ENCODE measurements at places on chromosomes 7 and 10.

DNA sequence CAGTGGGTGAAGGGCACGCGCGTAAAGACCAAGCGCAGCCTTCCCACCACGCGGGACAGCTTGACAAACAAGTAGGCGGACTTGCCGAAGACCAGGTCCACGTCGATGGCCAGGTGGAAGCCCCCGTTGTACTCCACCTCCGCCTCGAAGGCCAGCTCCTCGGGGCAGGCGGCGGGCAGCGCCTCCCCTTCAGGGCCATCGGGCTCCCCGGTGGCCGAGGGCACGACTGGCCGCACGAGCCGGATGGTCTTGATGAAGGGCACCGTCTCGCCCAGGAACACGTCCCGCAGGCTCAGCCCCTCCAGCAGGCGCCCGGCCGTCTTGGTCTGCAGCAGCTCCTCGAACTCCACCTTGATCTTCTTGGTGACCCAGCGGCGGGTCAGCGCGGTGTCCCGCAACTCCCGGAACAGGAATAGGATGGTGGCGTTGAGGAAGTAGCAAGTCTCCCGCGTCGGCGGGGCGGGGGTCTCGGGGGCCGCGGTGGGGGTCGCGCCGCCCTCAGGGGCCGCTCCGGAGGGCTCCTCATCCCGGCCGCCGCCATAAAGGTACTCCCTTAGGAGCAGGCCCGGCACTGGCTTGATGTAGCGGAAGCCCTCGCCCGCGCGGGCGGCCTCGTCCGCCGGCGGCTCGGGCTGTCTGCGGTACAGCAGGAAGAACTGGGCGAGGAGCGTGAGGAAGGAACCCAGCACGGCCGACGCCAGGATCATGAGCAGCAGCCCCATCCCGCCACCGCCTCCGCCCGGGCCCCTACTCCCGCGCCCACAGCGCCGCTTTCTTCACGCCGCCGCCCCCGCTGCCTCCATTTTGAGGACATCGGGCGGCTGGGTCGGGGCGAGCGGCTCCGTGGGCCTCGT lies 507 bp downstream of the PDZD8 start:
- DNase-seq, result no peak

GRCh38 chr10:74079936-74080590 lies 70.6 kb downstream of the AP3M1 start:
- DNase-seq, result no peak

DNA sequence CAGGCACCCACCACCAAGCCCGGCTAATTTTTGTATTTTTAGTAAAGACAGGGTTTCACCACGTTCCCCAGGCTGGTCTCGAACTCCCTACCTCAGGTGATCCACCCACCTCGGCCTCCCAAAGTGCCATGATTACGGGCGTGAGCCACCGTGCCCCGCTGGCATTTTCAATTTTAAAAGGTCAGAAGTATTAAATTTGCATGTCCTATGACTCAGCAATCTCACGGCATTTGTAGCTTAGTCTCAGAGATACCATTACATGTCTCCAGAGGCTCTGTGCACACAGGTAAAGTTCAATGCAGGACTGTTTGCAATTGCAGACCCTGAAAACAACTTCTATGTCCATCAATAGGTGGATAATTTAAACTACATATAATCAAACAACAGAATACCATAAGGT lies 99.2 kb downstream of the DLG5 start:
- DNase-seq, result no peak

DNA sequence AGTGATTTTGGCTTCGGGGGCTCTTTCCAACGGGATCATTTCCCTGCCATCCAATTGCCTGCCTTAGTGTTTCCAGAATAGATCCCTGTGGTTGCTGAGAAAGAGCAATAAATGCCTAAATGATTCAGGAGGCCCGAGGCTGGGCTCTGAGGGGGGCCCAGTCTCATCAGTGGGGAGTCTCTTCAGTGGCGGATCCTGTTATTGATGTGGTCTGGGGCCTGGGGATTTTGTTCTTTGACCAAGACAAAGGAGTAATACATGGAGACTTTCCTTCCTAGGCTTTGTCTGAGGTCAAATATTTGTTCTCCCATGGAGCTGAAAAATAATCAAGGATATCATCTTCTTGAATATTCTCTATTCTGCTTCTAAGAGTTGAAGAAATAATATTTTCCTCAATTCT lies 40.8 kb downstream of the TAS2R41 start:
- DNase-seq, result no peak

- no peak for DNase-seq
Observed at GRCh38 chr10:101061624-101062231, at the start of gene KAZALD1. TSS of gene KAZALD1 (plus strand) at chr10:101061989. CDS start at chr10:101062593, 604 bp downstream.

- no peak for DNase-seq
Observed at GRCh38 chr10:115093286-115093775, at the start of gene ATRNL1. TSS of gene ATRNL1 (plus strand) at chr10:115093365. CDS start at chr10:115093751, 386 bp downstream.

DNA sequence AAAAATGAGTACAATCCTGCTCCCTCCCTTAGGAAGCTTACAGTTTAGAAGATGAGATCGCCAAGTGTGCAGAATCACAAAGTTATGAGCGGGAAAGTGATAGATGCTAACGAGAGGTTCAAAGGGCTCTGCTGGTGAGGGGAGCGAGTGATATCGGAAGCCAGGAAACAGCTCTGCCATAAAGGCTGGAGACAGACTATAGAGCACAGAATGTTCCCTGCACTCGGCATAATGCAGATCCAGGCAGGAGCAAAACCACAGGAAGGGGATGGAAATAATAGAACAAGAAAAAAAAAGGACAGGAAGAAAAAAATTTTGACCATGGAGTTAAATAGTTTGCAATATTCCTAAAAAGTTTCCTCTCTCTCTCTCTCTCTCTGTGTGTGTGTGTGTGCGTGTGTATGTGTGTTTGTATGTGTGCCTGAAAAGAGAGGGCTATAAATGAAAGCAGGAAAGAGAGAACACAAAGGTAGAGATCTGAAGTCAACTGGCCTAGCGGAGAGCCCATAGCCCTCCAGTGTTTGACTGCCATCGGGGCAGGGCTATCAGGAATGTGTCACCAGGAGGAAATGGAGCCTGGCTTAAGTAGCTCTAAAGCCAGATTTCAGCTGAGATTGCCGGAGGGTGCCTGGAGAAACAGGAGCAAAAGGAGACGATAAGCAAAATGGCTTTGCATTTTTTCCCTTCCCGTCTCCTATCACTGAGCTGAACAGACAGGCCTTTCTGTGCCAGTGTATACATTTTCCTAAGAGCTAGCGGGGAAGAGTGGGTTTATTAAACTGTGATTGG lies 175.8 kb upstream of the LYZL1 start:
- no peak for DNase-seq

- no peak for DNase-seq
Observed at GRCh38 chr7:33186192-33186591, 56.8 kb downstream of the BBS9 start.

DNA sequence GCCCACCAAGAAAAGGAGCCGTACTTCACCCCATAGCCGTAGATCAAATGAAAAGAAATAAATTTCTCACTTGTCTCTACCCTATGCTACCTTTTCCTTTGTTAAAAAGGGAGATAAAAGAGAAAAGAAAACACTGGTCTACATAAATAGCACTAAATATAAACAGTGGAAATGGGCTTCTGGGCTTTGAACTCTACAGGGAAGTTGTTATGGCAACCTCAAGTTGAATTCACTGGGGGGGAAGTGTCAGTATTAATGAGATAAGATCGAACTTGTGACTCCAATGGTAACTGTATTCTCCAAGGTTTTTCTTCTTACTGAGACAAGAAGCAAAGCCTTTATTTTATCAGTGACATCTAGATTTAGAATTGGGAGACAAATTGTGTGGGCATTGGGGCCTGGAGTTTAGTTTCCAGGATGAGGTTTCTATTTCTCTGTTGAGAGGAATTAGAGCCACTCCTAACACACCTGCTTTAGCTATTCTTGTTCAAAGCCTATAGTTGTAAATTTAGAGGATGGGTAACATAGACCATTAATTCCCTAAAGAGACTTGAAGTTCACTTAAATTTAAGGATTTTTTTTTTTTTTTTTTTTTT lies 604.3 kb upstream of the GALNT17 start:
- no peak for DNase-seq

DNA sequence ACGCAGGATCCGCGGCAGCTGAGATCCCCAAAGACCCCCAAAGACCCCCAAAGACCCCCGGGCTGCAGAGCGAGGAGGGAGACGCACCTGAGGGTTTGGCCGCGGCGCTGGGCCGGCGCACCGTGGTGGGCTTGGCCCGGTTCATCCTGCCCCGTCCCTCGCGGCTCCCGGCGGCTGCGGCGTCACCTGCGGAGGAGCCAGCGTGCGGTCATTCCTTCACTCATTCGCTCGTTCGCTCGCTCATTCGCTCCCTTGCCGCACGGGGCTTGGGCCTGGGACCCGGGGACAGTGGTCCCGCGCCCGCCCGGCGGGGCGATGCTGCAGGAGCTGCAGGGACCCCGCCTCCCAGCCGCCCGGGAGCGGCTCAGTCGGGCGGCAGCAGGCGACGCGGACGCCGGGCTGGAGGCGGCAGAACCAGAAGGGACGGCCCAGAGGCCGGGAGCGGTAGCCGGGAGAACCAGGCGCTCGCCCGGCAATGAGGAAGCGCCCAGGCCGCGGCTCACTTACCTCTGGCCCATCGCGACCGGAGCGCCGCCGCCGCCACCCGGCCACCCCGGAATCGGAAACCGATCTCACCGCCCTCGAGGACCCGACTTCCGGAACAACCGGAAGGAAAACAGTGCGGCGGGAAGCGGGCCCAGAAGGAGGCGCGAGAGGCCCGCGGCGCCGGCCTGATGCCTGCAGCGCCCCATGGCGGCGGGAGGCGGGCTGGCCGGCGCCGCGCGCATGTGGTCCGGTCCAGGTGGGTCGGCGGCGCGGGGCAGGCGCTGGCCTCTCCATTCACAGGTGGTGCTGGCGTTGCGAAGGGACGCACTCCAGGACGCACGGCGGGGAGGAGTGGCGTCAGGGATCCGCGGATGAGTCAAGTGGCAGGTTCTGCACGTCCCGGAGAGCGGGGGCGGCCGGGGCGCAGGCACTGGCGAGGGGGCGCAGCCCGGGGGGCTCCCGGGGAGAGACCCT lies at the start of gene INTS1:
Gene INTS1 (minus strand): TSS at position 574 of the 960 bp plus-strand sequence. CDS start 429 bp downstream, at position 145.
- no peak for DNase-seq
